CMK (cell line): ENCODE measurements at places on chromosomes 2 and 18.

DNA sequence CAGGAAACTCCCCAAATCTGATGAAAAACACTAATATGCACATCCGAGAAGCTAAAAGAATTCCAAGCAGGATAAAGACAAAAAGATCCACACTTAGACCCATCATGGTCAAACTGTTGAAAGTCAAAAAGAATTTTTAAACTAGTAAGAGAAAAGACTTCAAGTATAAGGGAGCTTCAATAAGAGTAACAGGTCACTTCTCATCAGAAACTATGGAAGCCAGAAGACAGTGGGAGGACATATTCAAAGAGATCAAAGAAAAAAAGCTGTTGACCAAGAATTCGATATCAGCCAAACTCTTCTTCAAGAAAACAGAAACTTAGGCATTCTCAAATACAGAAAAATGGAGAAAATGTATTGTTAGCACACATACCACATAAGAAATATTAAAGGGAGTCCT, 50.4 kb downstream of the ZC3H8 start:
- no peak for DNase-seq

GRCh38 chr2:152924219-152924618, 205.8 kb downstream of the ARL6IP6 start:
- no peak for DNase-seq

DNA sequence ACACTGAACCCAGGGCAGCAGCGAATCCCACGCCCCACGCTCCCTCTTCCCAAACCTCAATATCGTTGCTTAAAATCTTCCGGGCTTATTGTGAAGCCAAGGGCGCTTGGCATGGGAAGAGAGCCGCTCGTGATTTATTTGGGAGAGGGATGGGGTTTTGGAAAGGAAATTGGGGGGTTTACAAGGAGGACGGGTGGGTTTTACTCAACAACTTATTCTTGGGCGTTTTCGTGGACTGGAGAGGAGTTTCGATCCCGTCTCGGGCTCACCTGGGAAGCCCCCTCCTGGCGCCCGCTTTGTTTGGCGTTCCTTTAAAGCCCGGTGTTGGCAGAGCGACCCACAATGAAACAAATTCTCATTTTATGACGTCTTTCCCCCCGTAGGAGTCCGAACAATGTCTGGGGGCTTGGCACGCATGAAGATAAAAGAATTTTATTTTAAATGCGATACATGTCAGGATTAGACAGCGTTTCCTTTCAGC, 135.3 kb downstream of the INSIG2 start:
- no peak for DNase-seq

GRCh38 chr2:33665039-33665438, 65.9 kb upstream of the FAM98A start:
- DNase-seq = no peak

GRCh38 chr18:57435846-57436190, 644 bp downstream of the ONECUT2 start:
- DNase-seq = no peak

DNA sequence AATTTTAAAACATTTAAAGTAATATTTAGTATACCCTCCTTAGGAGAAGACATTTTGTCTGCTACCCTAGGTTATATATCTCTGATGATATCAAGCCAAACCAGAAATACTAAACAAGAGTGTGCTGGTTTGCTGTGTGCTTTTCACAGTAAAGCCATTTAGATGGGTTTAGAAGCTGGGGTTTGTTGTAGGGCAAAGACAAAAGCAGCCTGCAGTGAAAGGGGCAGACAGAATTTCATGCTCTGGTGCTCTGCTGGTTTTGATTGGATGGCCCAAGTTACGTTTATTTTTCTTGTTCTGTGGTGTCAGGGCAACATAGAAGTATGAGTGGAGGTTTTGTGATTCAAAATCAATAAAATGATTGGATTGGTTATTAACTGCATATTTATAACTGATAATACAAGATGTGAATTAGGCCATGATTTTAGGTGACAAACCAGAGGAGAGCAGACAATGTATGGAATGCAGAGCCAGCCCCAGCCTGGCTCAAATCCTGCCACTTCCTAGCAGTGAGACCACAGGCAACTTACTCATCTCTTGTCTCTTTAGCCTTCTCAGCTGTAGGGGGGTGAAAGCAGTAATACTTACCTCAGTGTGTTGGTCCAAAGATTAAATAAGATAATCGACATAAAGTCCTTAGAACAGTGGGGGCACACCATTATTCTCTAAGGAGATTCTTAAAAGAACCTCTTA, 30.9 kb upstream of the IER3IP1 start:
- no peak for DNase-seq

DNA sequence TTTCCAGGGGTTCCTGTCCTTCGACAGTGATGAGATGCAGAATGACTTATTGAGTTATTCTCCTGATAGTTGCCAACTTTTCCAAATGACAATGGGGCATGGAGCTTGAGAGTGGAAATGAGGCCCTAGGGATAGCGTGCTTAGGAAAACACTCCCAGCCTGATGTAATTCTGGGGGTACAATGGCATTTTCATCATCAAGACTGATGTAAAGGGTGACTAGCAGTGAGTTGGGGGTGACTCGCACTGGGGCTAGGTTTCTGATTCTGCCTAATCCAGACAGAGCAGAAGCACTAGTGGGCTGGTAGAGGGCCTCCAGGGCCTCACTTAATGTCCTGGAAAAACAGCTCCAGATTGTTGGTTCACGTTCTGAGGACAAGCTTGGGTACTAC, 34.0 kb upstream of the IL37 start:
- no peak for DNase-seq

DNA sequence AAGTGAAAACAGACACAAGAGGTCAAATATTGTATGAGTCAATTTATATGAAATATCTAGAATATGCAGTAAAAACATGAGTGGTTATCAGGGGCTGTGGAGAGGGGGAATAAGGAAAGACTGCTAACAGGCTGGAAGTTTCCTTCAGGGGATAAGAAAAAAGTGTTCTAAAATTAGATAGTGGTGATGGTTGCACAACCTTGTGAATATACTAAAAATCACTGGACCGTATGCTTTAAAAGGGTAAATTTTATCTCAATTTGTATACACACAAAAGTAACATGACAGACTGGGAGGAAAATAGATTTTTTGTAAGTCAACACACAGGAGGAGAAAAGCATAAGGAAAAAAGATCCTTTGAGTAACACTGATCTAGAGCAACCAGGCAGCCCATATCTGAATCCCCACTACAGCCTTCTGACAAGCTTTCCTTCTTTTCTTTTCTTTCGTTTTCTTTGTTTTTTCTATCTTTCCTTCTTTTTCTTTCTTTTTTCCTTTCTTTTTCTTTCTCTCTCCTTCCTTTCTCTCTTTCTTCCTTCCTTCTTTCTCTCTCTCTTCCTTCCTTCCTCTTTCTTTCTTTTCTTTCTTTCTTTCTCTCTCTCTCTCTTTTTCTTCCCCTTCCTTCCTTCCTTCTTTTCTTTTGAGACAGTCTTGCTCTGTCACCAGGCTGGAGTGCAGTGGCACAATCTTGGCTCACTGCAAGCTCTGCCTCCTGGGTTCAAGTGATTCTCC, 95.4 kb downstream of the AAK1 start:
- no peak for DNase-seq

GRCh38 chr18:12271376-12272235, 17.4 kb downstream of the CIDEA start:
- peak; percentile 14 for DNase-seq

DNA sequence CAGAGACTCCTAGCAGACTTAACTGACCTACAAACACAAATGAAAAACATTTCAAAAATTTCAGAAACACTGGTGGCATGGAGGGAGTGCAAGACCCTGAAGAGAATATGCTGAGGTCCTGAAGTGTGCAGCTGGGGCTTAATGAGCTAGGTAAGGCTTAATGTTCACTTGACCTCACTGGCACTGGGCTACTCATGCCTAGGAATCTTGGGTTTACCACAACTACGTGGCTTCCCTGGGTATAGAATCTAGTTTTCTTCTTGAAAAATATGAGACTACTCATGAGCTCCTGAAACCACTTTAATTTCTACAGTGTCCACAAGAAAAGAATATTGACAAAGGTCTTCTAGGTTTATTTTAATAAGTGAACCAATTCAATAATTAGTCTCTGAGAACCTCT, 139.8 kb downstream of the HNMT start:
- DNase-seq = no peak

DNA sequence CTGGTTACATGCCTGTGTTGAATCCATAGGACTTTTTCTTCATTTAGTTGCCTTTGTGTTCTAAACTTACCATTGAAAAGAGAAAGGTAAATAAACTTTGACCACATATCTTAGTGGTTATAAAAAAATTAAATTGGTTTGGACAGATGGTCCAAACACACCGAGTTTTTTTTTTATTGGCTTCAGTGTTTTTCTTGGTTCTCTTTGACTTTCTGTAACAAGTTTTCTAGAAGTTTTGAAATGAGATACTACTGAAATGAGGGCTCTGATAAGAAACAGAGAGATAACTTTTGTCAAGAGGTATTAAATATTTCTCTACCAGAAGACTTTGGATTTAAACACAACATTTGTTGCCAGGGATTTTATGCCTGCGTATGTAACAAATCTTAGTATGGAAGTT, 20.7 kb downstream of the SPTBN1 start:
- DNase-seq = no peak

- DNase-seq = no peak
These were observed 133.0 kb downstream of the WDSUB1 start for GRCh38 chr2:159153463-159153862.

GRCh38 chr2:168216351-168217005, 30.9 kb downstream of the STK39 start:
- DNase-seq = no peak

GRCh38 chr2:116924509-116924908, 890.0 kb upstream of the DDX18 start:
- DNase-seq = no peak

DNA sequence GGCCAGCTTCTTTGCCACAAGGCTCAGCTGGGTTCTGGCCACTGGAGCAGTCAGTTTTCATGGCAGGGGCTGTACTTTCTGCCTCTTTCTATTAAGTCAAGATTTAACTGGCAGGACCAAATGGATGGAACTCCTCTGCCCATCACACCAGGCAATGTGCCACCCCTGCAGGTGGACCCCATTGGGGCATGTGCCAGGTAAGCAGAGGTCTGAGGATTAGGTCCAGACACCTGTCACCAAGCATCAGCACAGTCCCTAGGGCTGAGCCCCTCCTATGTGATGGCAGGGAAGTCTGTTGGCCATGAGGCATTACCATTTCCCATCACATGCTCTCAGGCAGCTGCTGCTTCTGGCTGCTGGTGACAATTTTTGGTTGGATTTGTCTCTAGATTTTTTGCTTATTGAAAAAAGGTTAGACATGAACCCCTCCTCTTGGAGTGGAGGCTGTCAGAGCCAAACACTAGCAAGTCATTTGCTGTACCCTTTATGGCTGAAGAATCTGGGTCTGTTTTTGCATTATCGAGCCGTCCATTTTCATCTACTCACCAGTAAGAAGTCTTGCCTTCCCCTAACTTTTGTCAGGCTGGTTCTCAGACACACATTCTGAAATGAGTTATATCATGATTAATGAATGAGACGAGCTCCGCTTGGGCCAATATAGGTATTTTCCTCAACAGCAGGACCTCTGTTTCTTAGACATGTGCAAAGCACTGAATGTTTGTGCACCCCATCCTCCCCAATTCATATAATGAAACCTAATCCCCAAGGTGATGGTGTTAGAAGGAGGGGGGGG, 328.0 kb downstream of the TSN start:
- DNase-seq = no peak

DNA sequence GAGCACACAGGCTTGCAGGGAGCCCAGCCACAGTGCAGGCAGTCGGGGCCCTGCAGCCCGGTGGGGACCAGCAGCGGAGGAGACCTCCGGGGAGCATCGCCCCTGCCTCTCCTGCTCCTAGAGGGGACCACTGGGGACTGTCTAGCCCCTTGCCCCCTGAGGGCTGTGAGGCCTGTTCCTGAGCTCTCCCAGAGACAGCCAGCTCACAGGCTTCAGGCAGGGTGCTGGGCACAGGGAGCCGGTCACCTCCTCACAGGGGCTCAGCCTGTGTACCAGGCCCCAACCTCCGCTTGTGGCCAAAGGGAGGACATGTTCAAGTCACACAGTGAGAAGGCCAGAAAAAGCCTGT, 3.5 kb upstream of the NMUR1 start:
- no peak for DNase-seq

DNA sequence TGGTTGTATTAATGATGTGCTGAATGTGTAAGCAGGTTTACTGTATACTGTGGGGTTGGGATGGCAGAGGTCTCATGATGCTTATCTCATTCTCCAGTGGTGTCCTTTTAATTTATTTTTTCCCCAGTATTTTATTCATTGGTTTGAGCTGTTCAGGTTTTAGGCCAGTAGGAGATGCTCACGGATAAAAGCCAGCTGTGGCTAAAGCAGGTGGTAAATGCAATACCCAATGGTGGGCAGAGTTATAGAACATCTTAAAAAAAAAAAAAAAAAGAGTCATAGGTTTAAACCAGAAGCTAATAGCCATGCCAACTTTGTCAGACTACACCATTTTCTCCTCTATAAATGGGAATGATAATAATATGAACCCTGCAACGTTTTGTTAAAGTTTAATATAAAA, 57.8 kb upstream of the NEUROD1 start:
- no peak for DNase-seq

DNA sequence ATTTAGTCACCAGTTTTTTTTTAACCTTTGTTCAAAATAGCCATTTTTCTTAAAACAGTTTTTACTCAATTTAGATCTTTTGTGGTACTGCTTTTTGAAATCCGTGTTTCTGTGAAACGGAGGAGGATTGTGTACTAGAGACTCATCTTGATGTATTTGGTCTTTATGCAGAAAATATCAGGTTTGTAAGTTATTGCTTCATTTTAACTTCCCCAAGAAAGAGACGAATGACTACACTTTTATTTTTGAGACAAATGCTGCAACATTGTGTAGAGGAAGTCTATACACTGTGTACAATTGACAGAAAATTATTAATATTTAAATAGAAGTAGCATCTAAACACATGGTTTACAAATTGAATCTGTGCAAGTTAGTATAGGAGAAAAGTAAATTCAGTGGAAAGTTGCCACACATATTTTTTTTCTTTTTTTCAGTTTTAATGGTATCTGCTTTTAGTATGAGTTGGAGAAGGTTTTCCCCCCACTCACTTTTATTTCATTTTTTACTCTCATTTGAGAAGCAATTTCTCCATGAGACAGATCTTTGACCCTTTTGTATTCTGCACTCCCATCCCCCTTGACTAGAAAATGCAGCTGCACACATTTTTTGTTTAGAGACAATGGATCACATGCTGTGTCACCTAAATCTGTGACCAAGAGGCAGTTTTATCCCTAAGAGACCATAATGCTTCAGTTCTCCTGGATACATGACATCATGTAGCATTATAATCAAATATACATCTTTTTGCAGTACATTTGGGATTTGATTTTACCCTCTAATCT, 200.8 kb upstream of the STON1 start:
- no peak for DNase-seq

GRCh38 chr2:91975130-91975491, 2896.1 kb upstream of the TEKT4 start:
- DNase-seq = no peak

GRCh38 chr2:50863856-50864255, 168.1 kb downstream of the NRXN1 start:
- DNase-seq = no peak
